Right kidney (tissue), 9 donors: ENCODE measurements at places on chromosomes 5 and 9.

DNA sequence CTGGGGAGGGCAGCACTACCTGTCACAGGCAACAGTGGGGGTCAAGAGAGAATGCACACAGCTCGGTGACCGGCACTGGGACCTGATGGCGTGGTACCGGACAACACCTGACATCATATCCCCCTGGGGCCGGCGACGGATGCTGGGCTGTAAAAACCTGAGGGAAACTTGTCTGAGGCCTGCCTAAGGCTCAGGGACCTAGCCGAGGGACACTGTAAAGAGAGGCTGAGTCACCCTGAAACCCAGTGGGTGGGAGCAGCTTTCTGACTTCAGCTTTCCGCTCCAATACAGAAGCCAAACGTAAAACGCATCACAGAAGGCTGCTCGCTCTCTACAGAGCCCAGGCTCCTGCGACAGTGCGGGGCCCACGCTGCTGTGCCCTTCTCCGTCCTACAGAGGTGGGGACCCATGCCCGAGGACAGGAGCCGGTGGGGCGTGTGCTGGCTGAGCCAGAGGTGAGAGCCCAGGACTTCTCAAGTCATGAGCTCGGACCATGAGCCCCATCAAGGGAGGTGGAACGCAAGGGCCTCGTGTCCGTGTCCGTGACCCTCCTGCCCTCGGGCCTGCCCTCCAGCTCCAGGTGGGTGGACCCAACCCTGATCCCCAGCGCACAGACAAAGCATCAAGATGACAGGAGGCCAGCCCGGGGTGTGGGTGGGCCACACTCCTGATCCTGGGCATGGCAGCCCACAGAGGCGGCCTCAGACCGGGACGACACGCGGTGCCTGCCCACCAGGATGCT is 5.3 kb downstream of the RALGDS start:
- no peak for DNase-seq

DNA sequence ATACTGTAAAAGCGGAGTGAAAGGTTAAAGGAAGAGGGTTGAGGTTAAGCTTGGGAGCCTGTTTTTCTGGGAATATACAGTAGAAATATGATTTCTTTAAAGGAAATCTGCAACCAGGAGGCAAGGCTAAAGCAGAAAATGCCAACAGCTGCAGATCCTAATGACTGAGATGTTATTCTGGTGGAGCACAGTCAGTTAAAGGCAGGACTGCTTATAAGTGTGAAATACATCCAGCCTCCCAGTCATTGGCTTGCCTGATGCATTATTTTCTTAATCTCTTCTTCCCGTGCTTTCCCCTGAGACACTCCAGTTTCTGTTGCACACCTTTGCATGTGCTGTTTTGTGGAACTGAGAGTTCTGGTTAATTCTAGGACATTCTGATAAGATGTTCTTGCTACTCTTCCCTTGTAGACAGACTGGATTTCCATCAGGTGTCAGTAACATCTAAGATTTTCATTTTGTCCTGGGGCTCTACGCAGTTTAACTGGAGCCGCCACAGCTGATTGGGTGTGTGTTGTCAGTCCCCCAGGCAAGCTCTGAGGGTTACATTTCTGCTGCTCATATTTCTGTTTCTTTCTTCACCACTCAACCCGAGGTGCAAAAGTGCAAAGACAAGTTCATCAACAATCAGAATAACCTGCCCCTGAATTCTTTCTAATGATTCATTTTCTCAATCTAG is 44.4 kb downstream of the CAST start:
- no peak for DNase-seq

GRCh38 chr5:72246954-72247442 is 73.0 kb downstream of the MRPS27 start:
- no peak for DNase-seq

DNA sequence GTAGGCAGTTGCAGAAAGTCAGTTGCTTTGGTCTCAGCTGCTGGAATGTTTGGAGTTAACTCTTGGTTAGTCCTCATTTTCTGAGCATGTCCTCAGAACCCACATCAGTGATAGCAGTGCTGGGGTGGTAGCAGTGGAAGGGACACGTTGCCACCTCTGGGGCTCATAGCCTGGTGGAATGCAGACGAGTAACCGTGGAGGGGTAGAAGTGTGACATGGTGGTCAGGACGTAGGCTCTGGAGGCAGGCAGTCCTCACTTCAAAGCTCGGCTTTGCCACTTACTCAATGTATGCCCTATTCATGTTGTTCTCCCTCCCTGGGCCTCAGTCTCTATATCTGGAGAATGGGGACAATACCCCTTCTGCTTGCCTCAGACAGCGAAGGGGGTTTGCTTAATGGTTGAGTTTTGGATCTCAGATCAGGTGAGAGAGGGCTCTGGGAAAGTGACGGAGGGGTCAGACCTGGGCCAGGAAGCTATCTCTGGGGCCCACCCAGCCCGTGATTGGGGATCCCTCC is 62.8 kb downstream of the RGS3 start:
- DNase-seq: no peak

GRCh38 chr9:126782053-126782388 is 22.8 kb upstream of the ZBTB43 start:
- DNase-seq: no peak

DNA sequence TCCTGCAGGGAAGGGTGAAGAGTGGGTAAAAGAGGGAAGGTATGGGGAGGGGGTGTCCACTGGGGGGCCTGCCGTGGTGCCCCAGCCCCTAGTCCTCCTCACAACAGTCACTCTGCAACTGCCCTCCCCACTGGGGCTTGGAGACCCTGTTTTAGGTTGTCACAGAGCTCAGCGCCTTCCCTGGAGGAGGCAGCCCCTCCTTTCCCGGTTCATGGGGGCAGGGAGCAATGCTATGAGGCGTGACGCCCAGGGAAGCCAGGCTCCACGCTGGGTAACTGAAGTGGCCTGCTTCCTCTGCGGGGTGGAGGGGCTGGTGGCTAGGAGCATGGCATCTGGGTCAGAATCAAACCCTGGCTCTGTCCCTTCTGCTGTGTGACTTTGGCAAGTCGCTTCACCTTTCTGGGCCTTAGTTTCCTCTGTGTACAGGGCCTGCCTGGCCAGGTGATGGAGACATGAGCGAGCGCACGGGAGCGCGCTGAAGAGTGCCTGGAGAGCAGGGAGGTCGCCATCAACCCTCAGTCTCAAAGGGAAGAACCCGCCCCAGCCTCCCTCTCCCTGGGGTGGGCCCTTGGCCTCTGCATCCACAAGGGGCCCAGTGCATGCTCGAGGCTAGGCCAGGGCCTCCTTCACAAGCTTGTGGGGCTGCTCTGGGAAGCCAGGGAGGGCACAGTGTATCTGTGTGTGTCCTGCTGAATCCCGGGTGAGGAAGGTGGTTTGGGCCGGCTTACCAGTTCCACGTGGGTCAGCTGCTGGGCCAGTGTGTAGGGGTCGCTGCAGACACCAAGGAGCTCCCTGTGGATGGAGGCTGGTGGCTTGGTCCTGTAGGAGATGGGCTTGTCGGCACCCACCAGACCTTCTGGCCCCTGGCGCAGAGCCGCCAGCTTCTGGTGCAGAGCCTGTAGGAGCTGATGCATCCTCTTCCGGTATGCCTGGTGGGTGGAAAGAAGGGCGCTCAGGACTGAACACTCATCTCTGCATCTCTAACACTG is 56.4 kb upstream of the RNF130 start:
- DNase-seq: no peak

DNA sequence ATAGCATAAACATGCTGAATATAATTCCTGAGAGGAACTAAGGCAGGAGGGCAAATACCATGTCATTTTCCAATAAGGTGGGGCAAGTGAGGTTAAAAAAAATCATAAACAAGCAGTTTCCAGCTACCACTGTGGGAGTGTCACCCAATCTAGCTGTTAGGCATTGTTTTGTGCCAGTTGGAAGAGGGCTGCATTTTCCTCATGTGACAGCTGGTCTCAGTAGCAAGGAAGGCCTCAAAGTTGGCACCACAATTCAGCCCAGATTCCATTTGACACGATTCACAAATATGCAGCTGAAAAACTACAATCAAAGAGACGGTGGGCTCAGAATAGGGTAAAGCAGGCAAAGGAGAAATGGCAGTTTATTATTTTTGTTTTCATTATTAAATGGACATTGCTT is 636.1 kb downstream of the KIF4B start:
- no peak for DNase-seq

- no peak for DNase-seq
Observed at GRCh38 chr5:13932011-13932410, 12.5 kb downstream of the DNAH5 start.

GRCh38 chr5:126138281-126138931 is 284.8 kb upstream of the GRAMD2B start:
- peak; percentile 35 for DNase-seq

DNA sequence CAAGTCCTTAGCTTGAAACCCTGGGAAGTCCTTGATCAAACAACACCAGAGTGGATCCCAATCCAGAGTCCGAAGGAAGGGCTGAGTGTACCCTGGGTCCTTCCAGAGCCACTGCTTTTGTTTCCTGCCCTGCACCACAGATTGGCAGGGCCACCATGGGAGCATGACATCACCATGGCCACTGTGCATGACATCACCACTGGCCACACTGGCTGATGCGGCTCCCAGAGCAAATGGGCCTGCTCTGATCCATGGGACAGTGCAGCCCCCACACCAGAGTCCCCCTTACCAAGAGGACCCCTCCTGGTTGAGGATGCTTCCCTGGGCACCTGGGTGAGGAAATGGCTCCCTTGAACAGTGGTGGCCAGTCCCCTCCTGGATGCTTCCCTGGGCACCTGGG is 9.9 kb downstream of the SLC6A3 start:
- no peak for DNase-seq

GRCh38 chr5:36334315-36334714 is 32.6 kb upstream of the RANBP3L start:
- no peak for DNase-seq

- no peak for DNase-seq
Observed at GRCh38 chr5:127577458-127577857, 60.0 kb downstream of the PRRC1 start.

GRCh38 chr9:89680547-89681467 is 76.0 kb downstream of the GADD45G start:
- DNase-seq: no peak

DNA sequence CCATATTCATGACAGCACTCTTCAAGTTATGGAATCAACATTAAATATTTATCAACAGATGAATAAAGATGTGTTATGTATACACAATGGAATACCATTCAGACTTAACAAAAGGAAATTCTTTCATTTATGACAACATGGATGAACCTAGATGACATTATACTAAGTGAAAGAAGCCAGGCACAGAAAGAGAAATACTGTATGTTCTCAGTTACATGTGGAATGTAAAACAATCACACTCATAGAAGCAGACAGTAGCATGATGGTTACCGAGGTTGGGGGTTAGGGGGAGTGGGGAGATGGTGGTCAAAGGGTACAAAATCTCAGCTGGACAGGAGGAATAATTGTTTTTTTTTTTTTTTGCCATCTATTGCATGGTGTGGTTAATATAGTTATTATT is 431.9 kb downstream of the DMAC1 start:
- DNase-seq: no peak

DNA sequence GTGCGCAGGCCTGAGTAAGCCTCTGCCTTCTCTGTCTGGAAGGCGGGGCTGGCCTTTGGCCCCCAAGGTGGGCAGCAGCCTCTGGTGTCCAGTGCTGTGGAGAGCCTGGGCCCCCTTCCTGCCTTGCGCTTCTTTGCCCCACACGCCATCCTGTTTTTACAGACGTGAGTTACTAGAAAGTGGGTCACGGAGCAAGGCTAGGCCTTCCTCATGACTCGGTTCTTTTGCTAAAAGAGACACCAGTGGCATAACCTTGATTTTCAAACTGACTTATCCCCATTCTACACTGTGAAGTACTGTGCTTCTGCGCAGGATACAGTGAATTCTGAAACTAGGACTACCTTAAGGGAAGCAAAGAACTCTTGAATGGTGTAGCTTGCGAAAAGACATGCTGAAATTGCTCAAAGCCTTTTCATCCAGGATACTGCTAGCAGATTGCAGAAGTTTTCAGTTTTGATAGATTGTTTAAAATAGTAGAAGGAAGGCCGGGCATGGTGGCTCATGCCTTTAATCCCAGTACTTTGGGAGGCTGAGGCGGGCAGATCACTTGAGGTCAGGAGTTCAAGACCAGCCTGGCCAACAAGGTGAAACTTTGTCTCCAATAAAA is 7.2 kb downstream of the ROPN1L start:
- no peak for DNase-seq

DNA sequence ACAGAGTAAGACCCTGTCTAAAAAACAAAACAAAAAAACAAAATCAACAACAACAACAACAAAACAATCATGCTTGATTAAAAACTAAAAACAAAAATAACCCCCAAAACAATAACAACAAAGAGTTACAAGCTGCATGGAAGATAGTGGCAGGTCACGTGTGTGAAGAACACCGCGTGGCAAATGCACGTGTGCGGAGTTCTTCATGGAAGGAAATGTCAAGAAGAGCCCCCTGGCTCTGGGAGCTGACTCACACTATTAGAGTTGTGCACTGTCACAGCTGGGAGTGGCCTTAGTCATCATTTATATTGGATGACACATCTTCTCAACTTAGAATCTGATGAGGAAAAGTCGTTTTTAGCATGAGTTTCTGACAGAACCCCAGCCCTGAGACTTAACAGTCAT is 110.5 kb downstream of the JMY start:
- DNase-seq: no peak

- DNase-seq: peak; percentile 15
Observed at GRCh38 chr5:112475747-112476365, 56.8 kb upstream of the EPB41L4A start.

DNA sequence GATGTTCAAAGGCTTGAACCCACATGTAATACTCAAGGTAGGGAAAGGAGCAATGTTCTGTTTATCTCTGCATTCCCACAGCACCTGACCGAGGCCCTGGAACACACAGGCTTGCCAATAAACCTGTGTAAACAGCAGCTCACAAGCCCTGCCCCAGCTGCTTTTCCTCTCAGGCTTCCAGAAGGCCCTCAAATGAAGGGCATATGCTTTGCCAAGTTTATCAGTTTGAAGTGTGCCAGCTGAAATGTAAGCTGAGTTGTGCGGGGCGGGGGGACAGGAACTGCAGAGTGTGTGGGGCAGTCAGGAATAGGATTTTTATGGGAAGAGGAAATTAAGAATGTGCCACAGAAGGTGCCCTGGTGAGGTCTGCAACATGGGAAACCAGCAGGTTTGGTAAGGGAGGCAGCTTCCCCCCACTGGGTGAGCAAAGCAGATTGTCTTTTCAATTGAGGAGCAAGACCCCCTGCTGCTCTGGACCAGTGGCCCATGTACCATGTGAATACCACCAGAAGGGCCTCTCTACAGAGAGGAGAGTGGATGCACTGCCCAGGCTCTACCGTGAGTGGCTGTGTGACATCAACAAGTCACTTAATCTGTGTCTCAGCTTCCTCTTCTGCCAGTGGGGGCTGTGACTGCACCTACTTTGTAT is 194.8 kb downstream of the SPOCK1 start:
- no peak for DNase-seq

- no peak for DNase-seq
Observed at GRCh38 chr9:84145780-84146179, 165.2 kb downstream of the RMI1 start.
